H7 (cell line): ENCODE measurements at places on chromosomes 12 and 14. TPM values are rescaled to one million over a fixed set of nuclear protein-coding genes. Genes with fewer than 3 reads are reported as not detected.

Gene JDP2
- total RNA-seq, result 30.2 and 37.9 TPM in 2 replicates

Gene OVCH1
- total RNA-seq, result not detected in 2 replicates

Gene SLC38A1
- 95.8 and 108 TPM in 2 replicates for total RNA-seq

Gene RFX4
- total RNA-seq, result 0.83 and 1.1 TPM in 2 replicates

Gene SYT1
- total RNA-seq, result 11.7 and 16.9 TPM in 2 replicates

Gene RNF212B
- total RNA-seq, result 0.24 TPM in 1 of 2 replicates, not detected in the other

Gene CFL2
- 14.8 and 19.3 TPM in 2 replicates for total RNA-seq

Gene ACOT4
- total RNA-seq, result 0.70 and 0.80 TPM in 2 replicates

Gene ARHGEF25
- 8.7 and 19.8 TPM in 2 replicates for total RNA-seq

Gene DAO
- not detected in 2 replicates for total RNA-seq

Gene TMCC3
- total RNA-seq, result 0.62 and 1.3 TPM in 2 replicates
